ENCODE measurements at places on chromosomes 1 and 21.

DNA sequence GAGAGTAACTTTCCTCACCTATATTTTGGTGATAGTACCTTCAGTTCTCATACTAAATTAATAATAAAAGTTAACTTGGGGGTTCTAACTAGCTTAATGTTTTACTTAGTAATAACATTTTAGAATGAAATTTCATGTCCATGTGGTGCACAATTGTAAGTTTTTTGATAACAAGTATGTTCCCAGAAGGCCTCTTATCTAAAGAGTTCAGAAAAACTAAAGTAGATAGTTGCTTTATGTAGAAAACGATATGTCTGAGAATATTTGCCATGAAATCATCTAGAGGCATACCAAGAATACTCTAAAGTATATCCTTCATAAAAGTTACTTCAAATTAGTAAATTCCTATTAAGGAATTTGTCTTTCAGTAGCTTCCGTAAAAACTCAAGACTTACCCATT lies 10.2 kb upstream of the ADCY10 start:
- no peak for DNase-seq

DNA sequence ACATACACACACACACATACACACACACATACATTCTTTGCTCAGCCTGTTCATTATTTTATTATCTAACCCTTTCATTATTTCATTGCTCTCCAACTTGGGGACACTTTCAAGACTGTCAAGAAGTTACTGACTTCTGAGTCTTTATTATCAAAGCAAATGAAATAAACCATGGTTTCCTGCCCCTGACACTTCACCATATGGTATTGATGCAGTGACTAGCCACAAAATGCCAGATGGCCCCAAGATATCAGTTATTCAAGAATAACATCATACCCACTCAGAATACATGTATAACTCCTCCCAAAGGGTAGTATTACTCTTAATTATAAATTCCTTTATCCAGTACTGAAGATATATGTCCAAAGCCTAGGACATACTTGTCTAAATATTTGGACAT lies 197.3 kb downstream of the MRPL39 start:
- no peak for DNase-seq

- DNase-seq: no peak
Measured at GRCh38 chr1:43184995-43185394, 12.9 kb downstream of the CFAP57 start.

- DNase-seq: no peak
Measured at GRCh38 chr21:45859762-45860357, 121.7 kb upstream of the COL6A1 start.

DNA sequence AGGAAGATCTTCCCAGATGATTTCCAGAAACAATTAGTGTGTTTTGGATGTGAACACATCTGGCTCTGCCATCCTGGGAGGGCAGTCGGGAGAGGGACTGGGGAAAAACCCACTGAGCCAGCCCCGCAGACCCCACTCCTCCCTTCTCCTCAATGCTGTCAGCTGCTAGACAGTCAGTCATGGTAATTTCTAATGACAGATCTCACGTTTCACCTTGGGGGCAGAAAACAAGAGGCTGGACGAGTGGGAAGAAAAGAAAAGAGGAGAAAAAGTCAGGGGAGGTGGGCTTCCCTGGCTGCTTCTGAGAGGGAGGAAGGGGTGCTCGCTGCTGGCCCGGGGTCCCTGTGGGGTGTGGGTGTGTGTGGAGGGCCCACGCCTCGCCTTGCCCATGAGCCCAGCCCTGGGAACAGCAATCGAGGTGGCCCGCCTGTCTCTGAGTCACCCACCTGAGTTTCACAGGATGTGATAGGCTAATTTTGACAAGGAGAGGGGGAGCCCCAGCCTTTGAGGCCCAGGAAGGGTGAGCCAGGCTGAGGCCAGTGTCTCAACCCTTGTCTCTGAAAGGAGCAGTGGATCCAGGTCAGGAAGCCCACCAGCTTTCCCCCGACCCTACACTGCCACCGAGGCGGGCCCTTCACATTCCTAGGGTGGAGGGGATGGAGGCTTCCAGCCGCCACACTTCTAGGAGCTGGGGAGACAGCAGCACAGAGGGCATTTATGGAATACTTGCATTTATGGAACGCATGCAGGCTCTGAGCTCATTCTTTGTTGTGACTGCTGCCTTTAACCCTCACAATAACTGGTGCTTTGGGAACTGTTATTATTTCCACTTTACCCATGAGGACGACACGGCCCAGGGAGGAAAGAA lies 49.1 kb upstream of the IFNLR1 start:
- peak; percentile 23 for DNase-seq

- peak; percentile 35 for DNase-seq
Measured at GRCh38 chr21:42737951-42738590, 84.7 kb downstream of the PDE9A start.

- DNase-seq: no peak
Measured at GRCh38 chr1:119285482-119285881, 83.1 kb upstream of the HAO2 start.

DNA sequence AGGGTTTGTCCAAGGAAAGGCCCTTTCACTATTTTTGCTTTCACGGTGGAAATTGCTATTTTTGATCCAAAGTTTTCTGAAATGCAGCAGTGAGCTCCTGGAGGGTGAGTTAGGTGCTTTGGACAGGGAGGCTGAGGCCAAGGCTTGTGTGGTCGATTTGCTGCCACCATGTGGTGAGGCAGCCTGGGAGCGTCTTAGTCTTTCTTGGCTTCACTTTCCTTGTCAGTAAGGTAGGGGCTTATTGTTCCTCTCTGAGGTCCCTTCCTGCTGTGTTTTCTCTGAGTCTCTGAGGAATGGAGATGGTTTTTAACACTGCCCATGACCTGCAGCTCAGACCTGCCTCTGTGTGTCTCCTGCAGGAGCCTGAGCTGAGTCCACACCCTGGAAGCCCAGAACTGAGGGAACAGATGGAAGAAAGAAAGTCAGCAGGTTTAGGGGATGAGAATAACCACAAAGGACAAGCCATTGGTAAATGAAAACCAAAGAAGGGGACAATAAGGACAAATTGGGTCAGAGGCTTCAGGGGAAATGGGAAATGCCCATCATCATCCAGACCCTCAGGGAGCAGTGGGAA lies 20.1 kb upstream of the S100A10 start:
- no peak for DNase-seq

- no peak for DNase-seq
Measured at GRCh38 chr1:174194461-174194860, 35.1 kb downstream of the RABGAP1L start.

DNA sequence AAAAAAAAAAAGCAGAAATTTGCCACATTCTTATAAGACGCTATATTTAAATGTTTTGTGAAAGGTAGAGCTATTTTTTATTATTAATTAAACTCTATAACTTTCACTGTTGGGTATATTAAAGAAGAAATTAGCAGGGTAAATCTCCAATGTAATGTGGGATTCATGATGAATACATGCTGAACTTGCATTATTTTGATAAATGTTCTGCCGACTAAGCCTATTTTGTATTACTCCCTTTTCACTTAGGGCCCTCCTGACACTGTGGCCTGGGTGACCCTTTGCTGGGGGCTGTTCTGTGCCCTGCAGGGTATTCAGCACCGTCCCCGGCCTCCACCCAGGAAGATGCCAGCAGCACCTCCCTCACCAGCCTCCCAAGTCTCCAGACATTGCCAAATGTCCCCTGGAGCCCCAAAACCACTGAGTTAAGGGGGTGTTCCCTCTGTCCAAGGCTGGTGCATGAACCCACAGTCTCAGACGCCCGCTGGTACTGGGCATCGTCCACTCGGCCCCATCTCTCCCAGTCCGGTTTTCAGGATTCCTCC lies 22.5 kb downstream of the RSPH1 start:
- no peak for DNase-seq

DNA sequence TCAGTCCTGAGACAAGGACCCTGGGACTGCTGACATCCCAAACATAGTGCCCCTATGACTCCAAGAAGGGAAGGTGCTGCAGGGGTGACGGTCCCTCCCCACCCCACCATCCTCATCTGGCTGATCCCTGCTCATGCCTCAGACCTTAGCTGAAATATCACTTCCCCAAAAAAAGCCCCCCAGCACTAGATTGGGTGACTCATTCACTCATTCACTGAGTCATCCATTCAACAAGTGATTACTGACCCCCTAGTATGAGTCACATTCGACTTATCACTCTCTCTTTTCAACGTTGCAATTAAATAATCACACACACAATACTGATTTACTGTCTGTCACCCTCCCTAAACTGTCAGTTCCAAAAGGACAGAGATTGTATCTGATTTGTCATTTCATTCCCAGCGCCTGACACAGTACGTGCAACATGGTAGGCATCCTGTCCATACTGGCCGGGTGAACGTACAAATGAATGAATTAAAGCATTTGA lies 48.6 kb downstream of the HIVEP3 start:
- no peak for DNase-seq

- no peak for DNase-seq
Measured at GRCh38 chr1:32939655-32940371, 24.8 kb downstream of the RNF19B start.

GRCh38 chr1:65471213-65471833 lies 50.9 kb downstream of the LEPR start:
- DNase-seq: no peak

GRCh38 chr1:247409869-247410544 lies 6.0 kb upstream of the NLRP3 start:
- DNase-seq: no peak

DNA sequence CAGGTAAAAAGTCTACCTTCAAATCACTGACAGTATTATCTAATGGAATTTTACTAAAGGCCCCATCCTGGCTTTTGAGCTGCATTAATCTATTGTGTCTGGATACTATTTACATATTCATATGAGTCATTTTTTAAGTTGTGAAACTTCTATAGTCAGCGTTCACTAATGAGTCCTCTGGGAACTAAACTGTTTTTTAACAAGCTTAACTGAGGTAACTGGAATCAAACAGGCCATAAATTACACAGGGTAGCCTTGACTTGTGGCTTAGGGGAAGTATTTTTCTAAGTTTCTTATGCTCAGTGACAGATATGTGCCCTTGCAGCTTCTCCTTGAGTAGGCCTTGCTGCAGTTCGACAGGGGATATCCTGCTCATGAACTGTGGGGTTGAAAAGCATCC lies 68.8 kb downstream of the JMJD4 start:
- no peak for DNase-seq

GRCh38 chr1:112244131-112244530 lies 151.9 kb upstream of the CTTNBP2NL start:
- no peak for DNase-seq

- peak; percentile 28 for DNase-seq
Measured at GRCh38 chr1:36989241-36989640, 45.1 kb downstream of the GRIK3 start.

GRCh38 chr1:209513226-209513625 lies 70.3 kb upstream of the CAMK1G start:
- no peak for DNase-seq

- no peak for DNase-seq
Measured at GRCh38 chr1:26395754-26396153, 14.9 kb upstream of the LIN28A start.

DNA sequence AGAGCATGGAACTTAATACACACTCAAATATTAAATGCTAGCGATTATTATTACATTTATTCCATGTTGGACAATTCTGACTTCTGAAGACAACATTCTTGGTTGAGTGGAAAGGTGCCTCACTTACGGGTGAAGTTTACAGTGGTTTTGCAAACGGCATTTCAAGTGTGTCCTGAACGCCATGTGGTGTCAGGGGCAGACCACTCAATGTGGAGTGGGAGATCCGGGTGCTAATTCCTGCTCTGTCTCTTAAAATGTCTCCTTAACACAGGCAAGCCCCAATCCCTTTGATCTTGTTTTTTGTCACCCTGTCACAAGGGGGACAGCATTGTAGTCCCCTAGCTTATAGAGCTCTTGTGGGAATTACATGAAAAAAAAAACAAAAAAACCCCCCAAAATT lies 5.6 kb upstream of the TDRD10 start:
- DNase-seq: no peak

DNA sequence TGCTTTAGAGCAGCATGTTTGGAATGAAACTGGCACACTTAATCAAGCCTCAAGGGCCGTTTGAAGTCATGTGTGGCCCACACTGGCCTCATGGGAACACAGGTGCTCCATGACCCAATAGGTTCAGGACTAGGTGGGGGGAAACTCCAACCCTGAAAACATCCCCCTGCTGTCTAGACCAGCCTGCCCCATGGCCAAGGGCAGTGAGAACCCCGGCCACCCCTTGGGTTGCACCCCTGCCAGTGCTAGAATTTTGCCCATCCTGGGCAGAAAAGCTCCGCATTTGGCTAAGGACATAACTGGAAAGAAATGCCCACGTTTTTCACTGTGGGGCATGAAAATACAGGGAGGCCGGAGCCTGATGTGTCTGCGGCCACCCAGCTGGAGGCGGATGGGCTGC lies 6.1 kb upstream of the PTGER3 start:
- DNase-seq: no peak

DNA sequence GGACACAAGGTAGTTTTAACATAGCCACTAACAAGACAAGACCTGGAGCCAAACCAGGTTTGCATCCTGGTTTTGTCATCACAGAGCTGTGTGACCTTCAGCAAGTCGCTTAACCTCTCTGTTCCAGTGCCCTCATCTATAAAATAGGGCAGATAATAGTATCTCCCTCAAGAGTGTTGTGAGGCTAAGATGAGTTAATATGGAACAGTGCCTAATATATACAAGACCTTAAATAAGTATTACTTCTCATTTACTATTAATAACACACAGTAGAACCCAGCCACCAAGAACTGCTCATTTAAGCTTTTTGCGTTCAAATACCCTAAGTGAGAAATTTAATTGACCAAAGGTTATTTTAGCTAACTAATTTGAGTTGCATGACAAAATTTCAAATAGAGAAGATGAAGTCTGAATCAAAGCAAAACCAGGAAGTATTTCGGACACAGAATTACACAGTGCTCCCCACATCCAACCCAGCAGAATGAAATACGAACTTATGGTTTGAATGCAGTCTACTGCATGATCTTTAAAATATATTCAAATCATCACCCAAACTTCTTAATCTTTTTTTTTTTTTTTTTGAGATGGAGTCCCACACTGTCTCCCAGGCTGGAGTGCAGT lies 123.9 kb upstream of the KRTAP19-8 start:
- DNase-seq: no peak

- no peak for DNase-seq
Measured at GRCh38 chr1:63593886-63594605, 835 bp downstream of the PGM1 start.

DNA sequence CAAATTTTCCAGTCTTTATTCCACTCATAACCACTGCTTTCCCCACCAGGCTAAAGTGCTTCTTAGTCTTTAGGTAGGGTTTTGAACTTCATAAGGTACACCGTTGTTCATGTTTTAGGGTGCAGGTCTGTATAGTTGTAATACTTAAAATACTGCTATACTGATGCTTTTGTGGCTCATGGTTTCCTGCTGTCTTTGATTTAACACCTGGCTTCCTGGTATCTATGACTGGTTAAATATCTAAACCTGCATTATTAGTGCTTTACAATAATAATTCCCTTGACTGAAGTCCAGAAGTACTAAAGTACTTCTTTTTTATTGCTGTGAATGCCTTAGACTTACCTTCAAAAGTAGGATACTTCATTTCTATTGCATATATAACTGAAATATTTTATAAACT lies 384.7 kb downstream of the SRGAP2C start:
- DNase-seq: no peak

Measured in right kidney (tissue), 9 donors.